Stimulated activated CD8-positive, alpha-beta memory T cell treated with anti-CD3 and anti-CD28 coated beads, Interleukin-4, amount 100 ng/mL, for 1 hour (primary cell): ENCODE measurements at places on chromosomes 7 and 10.

DNA sequence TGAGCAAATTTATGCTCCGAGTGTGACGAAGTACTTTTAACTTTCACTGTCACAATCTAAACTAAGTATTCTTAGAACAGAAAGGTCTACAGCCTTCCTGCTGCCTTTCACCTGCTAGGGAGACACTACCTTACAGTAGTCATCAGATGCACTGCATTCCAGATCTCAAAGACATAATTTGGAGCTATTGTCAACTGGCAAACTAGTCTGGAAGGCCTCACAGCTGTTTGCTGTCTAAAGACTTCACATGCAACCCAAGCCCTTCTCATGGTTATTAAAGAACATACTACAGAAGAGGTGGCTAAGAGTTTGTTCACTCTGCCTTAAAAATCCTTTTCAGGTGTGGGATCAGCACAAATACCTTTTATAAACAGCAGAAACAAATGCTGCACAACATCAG lies 91.8 kb upstream of the KCNIP2 start:
- DNase-seq, result no peak

GRCh38 chr7:1503390-1503789 lies 799 bp downstream of the INTS1 start:
- DNase-seq, result no peak

- no peak for DNase-seq
These were observed 9.1 kb upstream of the ASIC3 start for GRCh38 chr7:151038951-151039849.

GRCh38 chr10:6980353-6980752 lies 400.3 kb upstream of the PRKCQ start:
- DNase-seq, result no peak

GRCh38 chr7:30655096-30655970 lies 26.9 kb downstream of the CRHR2 start:
- DNase-seq, result no peak

DNA sequence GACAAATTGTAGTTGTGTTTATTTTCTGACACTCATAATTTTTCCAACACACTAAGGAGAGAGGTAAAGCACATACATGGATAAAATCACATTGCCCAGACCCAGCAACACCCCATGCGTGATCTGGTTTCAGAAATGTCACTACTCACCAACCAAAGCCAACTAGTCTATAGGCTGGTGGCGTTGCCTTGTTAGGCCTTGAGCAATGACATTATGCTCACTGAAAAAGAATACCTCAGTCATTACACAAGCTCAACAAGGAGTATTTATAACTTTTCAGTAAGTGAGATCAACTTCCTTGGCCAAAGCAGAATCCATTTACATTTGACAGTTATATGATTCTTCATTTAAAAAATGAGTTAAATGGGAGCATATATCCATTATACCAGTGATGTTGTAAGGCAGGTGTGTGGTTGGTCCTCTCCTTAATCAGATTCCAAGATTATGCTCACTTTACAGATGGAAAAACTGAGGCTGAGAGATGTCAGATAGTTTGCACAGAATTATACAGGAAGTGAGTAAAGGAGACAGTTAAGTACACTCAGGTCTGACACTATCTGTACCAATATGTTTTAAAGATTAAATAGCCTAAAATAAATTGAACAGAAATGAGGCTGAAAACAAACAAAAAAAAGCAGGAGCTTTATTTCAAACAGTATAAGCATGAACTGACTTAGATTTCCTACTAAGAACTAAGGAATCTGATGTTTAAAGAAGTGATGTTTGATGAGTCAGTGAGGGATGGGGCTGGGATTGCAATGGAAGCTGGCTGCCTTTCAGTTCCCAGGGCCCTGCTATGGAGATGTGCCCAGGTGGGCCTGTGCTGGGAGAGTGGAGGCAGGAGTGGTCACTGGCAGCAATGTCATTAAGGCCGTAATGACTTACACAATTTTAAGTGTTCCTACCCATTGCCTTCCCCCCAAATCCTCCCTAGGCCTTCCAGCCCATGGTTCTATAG lies 118.3 kb downstream of the RAPGEF5 start:
- DNase-seq, result no peak

- no peak for DNase-seq
These were observed 18.8 kb upstream of the CLDN12 start for GRCh38 chr7:90384433-90384832.

DNA sequence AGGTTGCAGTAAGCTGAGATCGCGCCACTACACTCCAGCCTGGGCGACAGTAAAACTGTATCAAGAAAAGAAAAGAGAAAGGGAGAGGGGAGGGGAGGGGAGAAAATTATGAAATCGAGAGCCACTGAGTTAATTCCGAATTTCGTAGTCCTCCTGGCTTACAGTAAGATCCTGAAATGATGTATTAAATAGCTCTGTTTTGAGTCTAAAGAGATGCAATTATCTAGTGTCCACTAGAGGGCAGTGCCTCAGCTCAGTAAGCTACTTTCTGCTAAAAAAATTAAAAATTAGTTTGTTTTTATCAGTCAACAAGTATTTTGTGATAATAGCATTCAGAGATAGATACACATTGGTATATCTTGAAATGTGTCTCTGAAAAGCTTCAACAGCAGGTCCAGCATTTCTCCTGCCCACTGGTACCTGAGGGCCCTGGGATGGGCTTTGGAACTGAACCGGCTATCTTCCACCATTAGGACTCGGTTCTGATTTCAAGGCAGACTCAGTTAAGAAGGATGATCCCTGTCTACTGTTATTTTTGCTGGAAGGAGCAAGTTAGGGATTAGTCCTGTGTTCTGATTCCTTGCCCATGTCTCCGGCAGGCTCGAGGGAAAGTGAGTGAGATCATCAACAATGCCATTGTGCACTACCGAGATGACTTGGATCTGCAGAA lies 19.5 kb downstream of the TSPAN33 start:
- DNase-seq, result no peak

GRCh38 chr10:50636618-50637579 lies 13.1 kb upstream of the SGMS1 start:
- no peak for DNase-seq

- DNase-seq, result no peak
These were observed 136.2 kb upstream of the NRBF2 start for GRCh38 chr10:62996925-62997324.
